ENCODE measurements at places on chromosomes 1 and 21.

DNA sequence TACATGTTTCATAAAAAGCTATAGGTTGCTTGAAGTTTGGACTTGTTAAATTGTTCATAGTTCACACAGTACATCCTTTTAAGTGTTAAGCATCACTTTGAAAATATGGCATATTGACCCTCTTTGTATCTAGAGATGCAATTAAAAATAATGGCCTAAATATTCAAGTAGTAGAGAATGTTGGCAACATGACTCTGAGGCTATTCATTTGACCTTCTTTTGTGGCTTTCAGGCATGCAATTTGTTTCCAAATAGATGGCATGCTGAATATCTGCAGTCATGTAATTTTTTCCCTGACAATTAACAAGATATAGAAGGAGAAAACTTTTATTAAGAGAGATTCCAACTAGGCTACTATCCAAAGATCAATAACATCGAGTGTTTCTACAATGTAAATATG lies 230.5 kb upstream of the ZRANB2 start:
- no peak for DNase-seq
- no peaks in the 10 kb centered on the region for H3K4me1 ChIP-seq
- no peaks in the 10 kb centered on the region for H3K27me3 ChIP-seq
- no peaks in the 10 kb centered on the region for H3K36me3 ChIP-seq
- no peak overlapping the region for H3K27ac ChIP-seq

- H3K27me3 ChIP-seq, result no peaks in the 10 kb centered on the region
- H3K4me3 ChIP-seq, result no peak overlapping the region
- no peak for DNase-seq
- H3K27ac ChIP-seq, result peak overlapping the region; percentile 71
- H3K36me3 ChIP-seq, result no peaks in the 10 kb centered on the region
- H3K4me1 ChIP-seq, result no peaks in the 10 kb centered on the region
Observed at GRCh38 chr1:206658264-206658980, 23.1 kb downstream of the DYRK3 start.

DNA sequence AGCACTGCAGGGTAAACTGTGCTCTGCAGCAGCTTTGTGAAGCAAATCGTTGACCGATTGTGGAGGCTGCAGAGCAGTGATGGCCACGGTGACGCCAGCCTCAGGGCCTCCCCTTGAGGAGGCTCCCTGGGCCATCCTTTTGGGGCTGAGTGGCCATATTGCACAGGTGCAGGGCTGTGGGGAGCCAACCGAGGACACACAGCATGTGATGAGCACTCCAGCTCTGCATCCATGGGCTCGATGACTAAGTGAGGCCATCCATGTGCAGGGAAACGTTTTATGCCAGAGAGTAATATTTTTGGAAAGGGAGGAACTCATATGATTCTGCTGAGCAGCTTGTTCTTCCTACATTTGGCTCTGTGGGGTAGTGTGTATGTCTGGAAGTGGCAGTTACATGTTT lies 24.6 kb downstream of the KCNK1 start:
- no peaks in the 10 kb centered on the region for H3K4me1 ChIP-seq
- no peaks in the 10 kb centered on the region for H3K36me3 ChIP-seq
- H3K4me3 ChIP-seq, result no peak overlapping the region
- no peak overlapping the region for H3K27ac ChIP-seq

GRCh38 chr1:67953301-67953700 lies 97.1 kb downstream of the DIRAS3 start:
- no peak for DNase-seq
- no peaks in the 10 kb centered on the region for H3K36me3 ChIP-seq
- no peaks in the 10 kb centered on the region for H3K4me1 ChIP-seq
- H3K27me3 ChIP-seq, result no peaks in the 10 kb centered on the region

GRCh38 chr1:153932156-153933131 lies 9.7 kb upstream of the GATAD2B start:
- H3K27me3 ChIP-seq, result no peaks in the 10 kb centered on the region
- peaks cover under 1% of the 10 kb centered on the region for H3K36me3 ChIP-seq

DNA sequence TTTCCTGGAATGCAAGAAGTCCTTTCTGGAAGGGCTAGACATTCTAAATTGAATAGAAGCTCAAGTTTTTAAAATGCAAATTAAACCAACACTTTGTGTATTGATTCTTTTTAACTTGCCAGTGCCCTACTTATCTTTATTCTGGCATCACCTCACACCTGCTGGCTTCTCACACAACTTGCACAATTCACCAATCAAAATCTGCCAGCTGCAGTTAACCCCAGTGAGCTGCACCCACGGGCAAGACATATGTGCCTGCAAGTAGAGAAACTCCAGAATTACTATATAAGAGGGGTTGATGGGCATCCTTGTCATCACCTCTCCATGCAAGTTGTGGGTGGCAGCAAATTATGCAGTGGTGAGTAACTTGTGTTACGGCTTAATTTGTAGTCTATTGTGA lies 11.7 kb upstream of the PLPPR4 start:
- H3K27me3 ChIP-seq, result no peaks in the 10 kb centered on the region
- H3K36me3 ChIP-seq, result no peaks in the 10 kb centered on the region
- no peaks in the 10 kb centered on the region for H3K4me1 ChIP-seq
- H3K4me3 ChIP-seq, result no peak overlapping the region

- no peak for DNase-seq
- no peak overlapping the region for H3K4me3 ChIP-seq
- H3K27me3 ChIP-seq, result no peaks in the 10 kb centered on the region
Observed at GRCh38 chr1:15220825-15221431, 26.1 kb upstream of the FHAD1 start.

GRCh38 chr1:77504986-77505385 lies 177.5 kb downstream of the ZZZ3 start:
- H3K4me3 ChIP-seq, result no peak overlapping the region
- no peak for DNase-seq
- H3K4me1 ChIP-seq, result no peaks in the 10 kb centered on the region
- no peaks in the 10 kb centered on the region for H3K36me3 ChIP-seq
- no peak overlapping the region for H3K27ac ChIP-seq

GRCh38 chr1:37631036-37631435 lies 3.7 kb downstream of the RSPO1 start:
- DNase-seq, result no peak
- no peak overlapping the region for H3K27ac ChIP-seq
- H3K4me3 ChIP-seq, result no peak overlapping the region
- H3K36me3 ChIP-seq, result no peaks in the 10 kb centered on the region
- peaks cover 4% of the 10 kb centered on the region for H3K4me1 ChIP-seq

DNA sequence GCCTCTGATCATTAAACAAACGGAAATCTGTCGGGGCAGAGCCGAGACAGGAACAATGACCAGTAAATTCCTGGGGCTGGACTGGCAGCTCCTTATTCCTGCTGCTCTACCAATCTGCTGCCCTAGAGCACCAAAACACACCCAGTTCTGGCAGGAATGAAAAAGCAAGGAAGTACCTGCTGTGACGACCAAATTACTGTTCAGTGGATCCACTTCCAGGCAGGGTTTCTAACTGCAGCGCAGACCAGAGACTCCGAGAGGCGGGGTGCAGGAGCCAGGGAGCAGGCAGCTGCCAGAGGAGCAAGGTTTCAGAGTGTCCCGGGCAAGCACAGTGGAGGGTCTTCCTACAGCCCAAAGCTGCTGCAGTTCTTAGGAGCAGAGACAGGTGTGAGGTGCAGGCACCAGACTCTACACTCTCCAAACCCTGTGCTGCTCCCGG lies 32.4 kb downstream of the KANK4 start:
- H3K4me3 ChIP-seq, result peak overlapping the region; percentile 26
- no peaks in the 10 kb centered on the region for H3K36me3 ChIP-seq
- H3K27me3 ChIP-seq, result no peaks in the 10 kb centered on the region
- no peak overlapping the region for H3K27ac ChIP-seq

GRCh38 chr1:56225964-56226815 lies 353.2 kb downstream of the PLPP3 start:
- no peak overlapping the region for H3K4me3 ChIP-seq
- H3K4me1 ChIP-seq, result no peaks in the 10 kb centered on the region
- no peak overlapping the region for H3K27ac ChIP-seq
- no peaks in the 10 kb centered on the region for H3K36me3 ChIP-seq

DNA sequence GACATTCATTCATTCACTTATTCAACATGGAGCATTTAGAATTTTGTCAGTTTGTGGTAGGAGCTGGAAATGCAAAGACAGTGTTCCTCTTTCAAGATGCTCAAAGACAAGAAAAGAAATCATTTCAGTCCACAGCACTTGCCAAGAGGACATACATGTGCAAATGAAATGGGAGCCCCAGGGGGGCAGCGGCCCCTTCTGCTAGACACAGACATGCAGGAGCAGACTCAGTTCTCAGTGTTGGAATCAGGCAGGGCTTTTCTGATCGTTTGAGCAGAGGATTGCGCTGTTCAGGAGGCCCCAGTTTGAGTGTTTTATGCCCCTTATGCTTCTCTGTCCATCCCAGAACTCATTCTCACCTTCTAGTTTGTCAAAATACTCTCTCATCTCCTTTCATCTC lies 35.6 kb upstream of the VASH2 start:
- no peak overlapping the region for H3K27ac ChIP-seq
- no peaks in the 10 kb centered on the region for H3K27me3 ChIP-seq
- no peaks in the 10 kb centered on the region for H3K36me3 ChIP-seq
- DNase-seq, result no peak

GRCh38 chr21:34615487-34615814 lies 538 bp upstream of the RCAN1 start:
- no peaks in the 10 kb centered on the region for H3K4me1 ChIP-seq
- DNase-seq, result no peak
- H3K36me3 ChIP-seq, result no peaks in the 10 kb centered on the region
- no peaks in the 10 kb centered on the region for H3K27me3 ChIP-seq
- peak overlapping the region; percentile 68 for H3K4me3 ChIP-seq
- H3K27ac ChIP-seq, result peak overlapping the region; percentile 93

DNA sequence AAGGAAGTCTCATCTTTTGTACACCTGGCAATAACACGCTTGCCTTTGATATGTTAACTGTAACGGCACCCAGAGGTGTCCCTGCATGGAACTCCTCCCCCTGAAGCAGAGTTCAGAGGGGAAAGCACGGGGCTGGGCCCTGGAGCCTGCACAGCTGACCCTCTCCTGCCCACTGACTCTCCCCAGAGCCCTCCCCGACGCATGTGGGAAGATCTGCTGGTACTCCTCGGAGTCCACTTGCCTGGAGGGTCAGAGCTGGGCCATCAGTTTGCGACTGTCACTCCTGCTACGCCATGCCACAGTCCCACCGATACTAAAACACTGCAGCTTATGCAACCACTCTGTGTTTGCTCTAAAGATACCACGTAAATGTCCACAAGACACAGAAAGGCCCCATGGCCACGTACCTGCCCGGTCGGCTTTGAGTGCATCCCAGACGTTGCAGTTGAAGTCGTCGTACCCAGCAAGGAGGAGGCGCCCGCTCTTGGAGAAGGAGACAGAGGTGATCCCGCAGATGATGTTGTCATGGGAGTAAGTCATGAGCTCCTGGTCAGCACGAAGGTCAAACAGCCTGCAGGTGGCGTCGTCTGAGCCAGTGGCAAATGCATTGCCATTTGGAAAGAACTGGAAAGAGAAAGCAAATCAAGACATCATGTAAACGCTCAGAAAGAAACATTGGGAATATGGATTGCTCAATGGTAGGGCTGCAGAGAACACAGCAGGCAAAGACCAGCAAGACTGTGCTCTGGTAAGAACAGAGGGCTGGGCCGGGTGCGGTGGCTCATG lies 10.6 kb upstream of the NADK start:
- H3K27ac ChIP-seq, result peak overlapping the region; percentile 48
- H3K27me3 ChIP-seq, result no peaks in the 10 kb centered on the region
- peaks cover 9% of the 10 kb centered on the region for H3K36me3 ChIP-seq
- no peak overlapping the region for H3K4me3 ChIP-seq
- no peak for DNase-seq

DNA sequence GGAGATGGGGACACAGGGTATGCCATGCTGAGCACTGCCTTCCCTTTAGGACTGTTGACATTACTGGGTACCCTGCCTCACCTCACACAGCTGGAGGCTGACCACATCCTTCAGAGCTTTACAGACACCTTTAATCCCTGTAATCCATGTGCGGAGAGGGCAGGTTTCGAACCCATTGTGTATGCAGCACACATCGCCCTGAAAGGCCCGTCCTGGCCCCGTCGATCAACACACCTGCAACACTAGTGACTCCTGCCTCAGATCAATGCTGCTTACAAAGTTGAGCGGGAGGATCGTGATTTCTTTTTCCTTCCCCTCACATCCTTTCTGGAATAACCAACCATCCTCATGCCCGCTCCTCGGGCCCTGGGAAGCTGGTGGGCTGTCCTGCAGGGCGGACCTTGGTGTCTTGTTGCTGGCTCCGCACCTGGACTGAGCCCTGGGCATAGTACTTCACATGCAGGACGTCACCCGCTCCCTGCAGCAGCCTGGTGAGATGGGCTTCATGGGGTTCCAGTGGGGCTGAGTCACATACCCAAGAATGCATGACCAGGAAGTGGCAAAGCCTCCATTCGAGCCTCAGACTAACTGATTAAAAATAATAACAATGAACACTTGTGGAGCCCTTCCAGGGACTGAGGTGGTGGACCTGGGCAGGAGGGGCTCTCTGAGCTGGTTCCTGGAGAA lies 403.6 kb downstream of the PTPRU start:
- no peak overlapping the region for H3K4me3 ChIP-seq
- DNase-seq, result no peak
- H3K4me1 ChIP-seq, result no peaks in the 10 kb centered on the region
- no peaks in the 10 kb centered on the region for H3K36me3 ChIP-seq
- H3K27ac ChIP-seq, result no peak overlapping the region
- no peaks in the 10 kb centered on the region for H3K27me3 ChIP-seq

DNA sequence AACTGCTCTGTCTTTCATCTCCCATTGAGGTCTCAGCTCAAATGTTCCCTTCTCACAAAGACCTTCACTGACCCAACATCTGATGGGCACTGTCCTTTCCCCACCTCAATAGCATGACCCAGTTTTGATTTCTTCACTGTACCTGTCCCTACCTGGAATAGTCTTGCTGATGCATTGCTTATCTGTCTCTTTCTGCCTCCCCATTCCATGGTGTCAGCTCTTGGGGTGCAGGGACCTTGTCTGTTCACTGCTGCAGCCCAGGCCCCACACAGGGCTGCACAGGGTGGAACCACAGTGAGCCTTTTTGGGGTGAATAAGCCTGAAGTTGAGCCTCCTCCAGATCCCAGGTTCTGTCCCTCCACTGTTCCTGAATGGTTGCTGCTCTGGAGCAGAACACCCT lies 414.9 kb downstream of the PTPRU start:
- H3K4me1 ChIP-seq, result no peaks in the 10 kb centered on the region
- no peak overlapping the region for H3K4me3 ChIP-seq
- H3K36me3 ChIP-seq, result no peaks in the 10 kb centered on the region
- H3K27me3 ChIP-seq, result peaks cover 4% of the 10 kb centered on the region
- H3K27ac ChIP-seq, result no peak overlapping the region
- no peak for DNase-seq

- no peaks in the 10 kb centered on the region for H3K36me3 ChIP-seq
- no peak overlapping the region for H3K4me3 ChIP-seq
- peaks cover 4% of the 10 kb centered on the region for H3K4me1 ChIP-seq
- no peaks in the 10 kb centered on the region for H3K27me3 ChIP-seq
Observed at GRCh38 chr1:59446257-59446901, 149.5 kb downstream of the FGGY start.

- DNase-seq, result no peak
- no peak overlapping the region for H3K4me3 ChIP-seq
- H3K27ac ChIP-seq, result no peak overlapping the region
- H3K27me3 ChIP-seq, result peaks cover 3% of the 10 kb centered on the region
- no peaks in the 10 kb centered on the region for H3K4me1 ChIP-seq
Observed at GRCh38 chr1:30014031-30014430, 709.4 kb downstream of the MATN1 start.

Data from breast epithelium (tissue), 4 donors.